ENCODE measurements at places on chromosomes 11 and 22. TPM values are rescaled to one million over a fixed set of nuclear protein-coding genes. Genes with fewer than 3 reads are reported as not detected.

- DNase-seq, result no peak
Observed at GRCh38 chr11:32215157-32215556, 124.3 kb downstream of the RCN1 start.

Gene KRTAP5-8
- not detected for total RNA-seq

DNA sequence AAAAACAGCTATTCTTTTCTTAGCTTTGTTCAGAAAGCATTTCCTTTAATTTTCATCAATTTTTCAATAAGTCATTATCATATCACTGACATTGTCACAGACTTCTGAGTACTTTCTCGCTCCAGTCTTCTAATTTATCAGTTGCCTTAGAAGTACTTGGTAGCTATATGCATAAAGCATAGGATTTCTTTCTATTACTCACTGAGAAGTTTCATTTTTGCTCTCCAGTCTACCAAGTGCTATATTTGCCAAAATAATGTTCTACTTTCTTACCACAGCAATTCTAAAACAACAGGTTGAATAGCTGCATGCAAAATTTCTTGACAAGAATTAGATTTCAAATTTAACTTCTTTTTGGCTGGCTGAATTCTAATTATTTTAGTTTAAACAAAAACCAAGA is 116.3 kb downstream of the STK33 start:
- DNase-seq, result no peak

DNA sequence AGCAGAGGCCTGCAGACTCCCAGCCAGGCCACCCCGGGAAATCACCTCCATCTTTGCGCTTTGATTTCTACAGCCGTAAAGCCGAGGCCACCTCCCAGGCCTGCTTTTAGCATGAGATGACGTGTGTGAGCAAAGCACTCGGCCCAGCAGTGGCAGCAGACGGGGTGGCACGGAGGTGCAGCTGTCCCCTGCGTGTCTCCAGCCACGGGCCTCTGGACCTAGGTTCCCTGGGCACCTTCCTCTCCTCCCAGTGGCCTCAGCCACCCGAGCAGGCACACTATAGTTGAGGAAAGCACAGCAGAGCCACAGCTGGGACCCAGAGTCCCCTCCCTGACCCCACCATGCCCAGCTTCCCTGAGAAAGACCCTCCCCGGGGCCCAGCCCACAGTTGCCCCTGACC is 15.9 kb downstream of the GNAZ start:
- no peak for DNase-seq

Measured in body of pancreas (tissue), 4 donors.